Activated naive CD8-positive, alpha-beta T cell treated with anti-CD3 and anti-CD28 coated beads for 36 hours (primary cell): ENCODE measurements at places on chromosomes 6 and 20.
A peak's percentile ranks its signal among the peaks of the same experiment; 100 is the strongest.

DNA sequence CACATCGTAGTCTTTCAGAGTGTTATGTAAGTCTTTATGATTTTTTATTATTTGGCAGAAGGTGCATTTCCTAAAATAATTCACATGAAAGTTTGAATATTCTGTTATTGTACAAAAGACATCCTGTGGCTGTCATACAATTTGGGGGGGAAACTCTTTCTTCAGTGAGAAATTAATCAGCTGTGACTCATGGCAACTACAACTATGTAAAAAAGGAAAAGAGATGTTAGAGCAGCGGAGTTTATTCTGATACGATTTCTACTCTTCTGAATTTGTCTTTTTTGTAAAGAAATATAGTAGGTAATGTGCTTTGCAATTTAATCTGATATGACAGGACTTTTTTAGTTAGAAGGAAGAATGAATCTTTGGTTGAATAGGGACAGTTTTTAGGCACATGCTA, 14.2 kb downstream of the COL19A1 start:
- no peaks in the 10 kb centered on the region for H3K36me3 ChIP-seq
- H3K27me3 ChIP-seq: peaks cover 43% of the 10 kb centered on the region
- H3K4me1 ChIP-seq: peaks cover 11% of the 10 kb centered on the region
- no peak for DNase-seq
- no peak overlapping the region for H3K4me3 ChIP-seq
- peak overlapping the region; percentile 23 for H3K27ac ChIP-seq

DNA sequence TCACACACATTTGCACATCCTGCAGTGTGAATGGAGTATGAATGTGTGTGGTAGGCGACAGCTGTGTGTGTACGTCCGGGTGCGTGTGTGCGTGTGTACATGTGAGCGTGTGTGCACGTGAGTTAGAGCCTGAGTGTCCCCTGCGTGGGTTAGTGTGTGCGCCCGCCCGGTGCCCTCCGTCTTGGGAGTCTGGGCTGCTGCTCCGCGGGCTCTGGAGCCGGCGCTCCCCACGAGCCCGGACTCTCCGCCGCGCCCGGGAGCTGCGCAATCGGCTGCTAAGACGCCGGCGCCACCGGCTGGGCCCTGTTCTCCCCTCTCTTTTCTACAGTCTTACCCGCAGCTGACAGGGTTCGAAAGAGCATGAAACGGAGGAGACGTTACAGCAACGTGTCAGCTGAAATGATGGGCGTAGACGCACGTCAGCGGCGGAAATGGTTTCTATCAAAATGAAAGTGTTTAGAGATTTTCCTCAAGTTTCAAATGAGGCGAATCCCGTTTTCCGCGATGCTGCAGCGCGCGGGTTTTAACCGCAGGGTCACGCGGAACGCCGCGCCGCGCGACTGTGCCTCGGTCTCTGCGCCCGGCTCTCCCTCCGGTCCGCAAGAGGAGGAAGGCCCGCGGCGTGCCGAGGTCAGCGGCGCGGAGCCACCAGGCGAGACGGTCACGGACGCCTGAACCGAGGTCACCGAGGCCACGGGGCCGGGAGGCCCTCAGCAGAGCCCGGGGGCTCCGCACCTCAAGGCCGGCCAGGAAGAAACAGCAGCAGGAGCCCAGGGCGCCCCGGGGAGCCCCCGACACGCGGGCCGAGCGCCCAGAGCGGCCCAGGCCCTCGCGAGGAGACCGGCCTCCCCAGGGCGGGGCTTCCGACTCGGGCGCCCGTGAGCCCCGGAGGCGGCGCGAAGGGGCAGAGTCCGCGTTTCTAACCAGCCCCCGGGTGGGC, 95.3 kb upstream of the BHLHE23 start:
- peaks cover 5% of the 10 kb centered on the region for H3K4me1 ChIP-seq
- peak overlapping the region; percentile 84 for H3K4me3 ChIP-seq
- peak; percentile 71 for DNase-seq
- H3K27me3 ChIP-seq: no peaks in the 10 kb centered on the region
- peak overlapping the region; percentile 88 for H3K27ac ChIP-seq

DNA sequence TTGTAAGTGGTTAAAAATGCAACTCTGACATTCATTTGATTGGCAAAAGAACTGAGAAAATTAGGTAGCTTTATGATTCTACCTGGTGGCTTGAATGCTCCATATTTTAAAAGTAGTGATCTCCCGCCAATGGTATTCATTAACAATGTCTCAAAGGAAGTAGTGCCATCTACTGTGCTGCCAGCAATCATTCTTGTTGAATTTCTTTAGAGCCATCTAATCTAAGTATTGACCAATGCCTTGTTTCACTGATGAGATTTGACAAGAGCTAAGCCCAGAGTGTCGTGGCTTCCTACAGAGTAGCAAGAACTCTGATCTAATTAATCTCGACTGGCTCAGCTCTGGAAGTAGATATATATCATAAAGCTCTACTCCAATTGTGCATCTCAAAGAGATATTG, 696.7 kb downstream of the C6orf118 start:
- H3K4me3 ChIP-seq: no peak overlapping the region
- no peak for DNase-seq
- H3K36me3 ChIP-seq: no peaks in the 10 kb centered on the region

GRCh38 chr6:99195986-99196655, 153.4 kb downstream of the FAXC start:
- no peak overlapping the region for H3K4me3 ChIP-seq
- H3K36me3 ChIP-seq: no peaks in the 10 kb centered on the region
- H3K4me1 ChIP-seq: no peaks in the 10 kb centered on the region
- H3K27me3 ChIP-seq: peaks cover 12% of the 10 kb centered on the region
